ENCODE measurements at places on chromosomes 7 and 10.

DNA sequence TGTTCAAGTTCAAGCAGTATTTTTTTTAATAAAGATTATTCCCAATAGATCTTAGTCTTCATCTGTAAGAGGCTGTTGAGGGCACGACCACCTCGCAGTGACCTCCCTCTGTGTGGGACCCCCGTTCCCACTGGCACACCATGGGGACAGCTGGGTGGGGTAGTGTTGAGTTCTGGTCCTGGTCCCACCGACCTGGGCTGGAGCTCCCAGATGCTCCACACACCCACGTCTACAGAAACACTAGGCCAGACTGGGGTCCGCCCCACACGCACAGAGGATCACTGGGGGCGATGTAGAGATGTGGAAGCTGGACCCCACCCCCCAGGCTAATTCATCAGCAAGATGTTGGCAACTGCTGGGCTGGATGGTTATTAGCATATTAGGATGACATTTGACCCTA lies 623.6 kb downstream of the PTPRN2 start:
- DNase-seq = no peak

DNA sequence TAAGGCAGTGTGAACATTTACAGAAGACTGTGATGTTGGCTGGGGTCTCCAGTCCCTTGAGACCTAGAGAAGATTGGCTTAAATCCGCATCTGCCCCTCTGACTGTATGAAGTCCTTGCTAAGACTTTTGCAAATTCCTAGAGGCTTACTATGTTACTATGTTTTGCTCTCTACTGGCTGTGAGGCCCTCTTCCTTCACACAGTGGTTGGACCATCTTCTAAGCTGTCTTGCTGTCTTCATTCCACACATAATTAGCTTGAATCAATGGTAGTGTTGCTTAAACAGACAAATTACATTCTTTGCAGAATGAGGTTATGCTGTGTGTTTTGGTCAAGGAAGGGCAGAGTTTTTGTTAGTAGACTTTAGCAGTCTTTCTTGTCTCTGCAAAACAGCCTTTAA lies 658.0 kb downstream of the TYW1 start:
- DNase-seq = no peak

- no peak for DNase-seq
Measured at GRCh38 chr7:47310020-47310419, 271.9 kb downstream of the TNS3 start.

GRCh38 chr10:76150139-76150875 lies 718.9 kb downstream of the LRMDA start:
- no peak for DNase-seq

- DNase-seq = no peak
Measured at GRCh38 chr7:81234896-81235295, 316.0 kb upstream of the SEMA3C start.
